ENCODE measurements at places on chromosomes 16 and 17.

DNA sequence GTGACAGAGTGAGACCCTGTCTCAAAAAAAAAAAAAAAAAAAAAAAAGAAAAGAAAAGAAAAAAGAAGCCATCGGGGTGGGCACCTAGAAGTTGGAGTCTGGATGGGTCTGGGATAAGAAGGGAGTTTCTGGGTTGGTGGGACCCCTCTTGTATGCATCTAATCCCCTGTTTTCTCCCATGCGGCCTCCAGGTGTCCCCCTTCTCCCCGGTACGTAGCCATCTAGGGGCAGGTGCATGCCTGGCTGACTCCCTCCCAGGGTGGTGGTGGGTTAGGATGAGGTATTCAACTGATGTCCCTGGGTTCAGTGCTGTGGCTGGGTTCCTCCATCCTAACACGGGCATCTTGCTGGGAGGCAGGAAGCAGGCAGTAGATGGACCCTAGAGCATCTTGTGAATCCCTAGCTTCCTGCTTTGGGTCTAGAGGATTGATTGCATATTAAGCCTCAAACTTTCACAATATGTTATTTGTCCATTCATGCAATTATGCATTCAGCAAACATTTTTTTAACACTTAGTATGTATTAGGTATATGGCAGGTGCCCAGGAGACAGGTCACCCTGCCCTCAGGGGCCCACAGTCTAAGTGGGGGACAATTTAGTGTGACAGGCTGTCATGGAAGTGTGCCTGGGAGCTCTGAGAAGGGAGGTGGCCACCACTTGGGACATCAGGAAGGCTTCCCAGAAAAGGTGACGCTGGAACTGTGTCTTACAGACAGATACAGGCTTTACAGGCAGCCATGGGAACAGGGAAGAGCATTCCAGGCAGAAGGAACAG, 13.1 kb downstream of the FMNL1 start:
- peak; percentile 56 for DNase-seq

- DNase-seq: no peak
These were observed 274.5 kb upstream of the KIF2B start for GRCh38 chr17:53548252-53548651.

GRCh38 chr16:23223368-23223767, 40.8 kb downstream of the SCNN1G start:
- no peak for DNase-seq

GRCh38 chr16:85564277-85565051, 48.7 kb upstream of the GSE1 start:
- DNase-seq: no peak

- no peak for DNase-seq
These were observed 8.6 kb upstream of the ANKRD40CL start for GRCh38 chr17:50775926-50776325.

- DNase-seq: no peak
These were observed 43.6 kb upstream of the PIK3R6 start for GRCh38 chr17:8910969-8911604.

DNA sequence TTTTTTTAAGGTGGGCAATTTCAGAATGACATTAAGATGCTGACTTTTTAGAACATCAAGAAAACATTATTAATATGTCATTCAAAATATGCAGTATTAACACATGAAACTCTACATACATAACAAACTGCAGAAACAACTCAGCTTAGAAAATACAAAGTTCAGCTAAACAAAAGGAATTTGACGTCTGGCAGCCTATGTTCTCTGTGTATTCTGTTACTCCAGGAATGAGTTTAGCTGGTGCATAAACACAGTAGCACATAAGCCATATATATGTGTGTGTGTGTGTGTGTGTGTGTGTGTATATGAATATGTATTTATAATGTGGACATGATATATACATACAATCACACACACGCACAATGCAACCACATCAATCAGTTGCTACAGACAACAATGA, 413.5 kb upstream of the PSMD7 start:
- DNase-seq: no peak

DNA sequence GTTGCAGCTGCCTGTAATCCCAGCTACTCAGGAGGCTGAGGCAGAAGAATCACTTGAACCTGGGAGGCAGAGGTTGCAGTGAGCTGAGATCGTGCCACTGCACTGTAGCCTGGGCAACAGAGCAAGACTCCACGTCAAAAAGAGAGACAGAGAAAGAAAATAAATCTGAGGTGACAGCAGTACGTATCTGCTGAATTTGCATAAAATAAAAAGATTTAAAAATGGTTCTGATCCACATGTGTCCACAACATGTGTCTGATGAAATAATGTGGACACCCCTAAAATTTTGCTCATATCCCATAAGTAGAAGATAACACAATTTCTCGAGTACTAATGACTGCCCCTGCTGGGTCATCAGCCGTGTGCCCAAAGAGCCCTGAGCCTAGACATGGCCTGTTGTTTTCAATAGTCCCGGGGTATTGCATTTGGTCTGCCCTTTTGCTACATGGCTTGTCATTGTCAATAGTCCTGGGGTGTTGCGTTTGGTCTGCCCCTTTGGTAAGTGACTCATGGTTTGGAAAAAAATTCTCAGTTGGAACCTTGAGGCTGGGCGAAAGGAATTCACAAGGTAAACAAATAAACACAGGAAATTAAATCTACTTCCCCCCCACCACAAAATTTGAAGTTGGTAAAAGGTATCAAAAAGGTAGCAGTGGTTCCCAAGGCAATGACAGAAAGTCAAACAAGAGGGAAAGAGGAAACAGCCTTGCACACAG, 434.6 kb upstream of the MAF start:
- DNase-seq: no peak

DNA sequence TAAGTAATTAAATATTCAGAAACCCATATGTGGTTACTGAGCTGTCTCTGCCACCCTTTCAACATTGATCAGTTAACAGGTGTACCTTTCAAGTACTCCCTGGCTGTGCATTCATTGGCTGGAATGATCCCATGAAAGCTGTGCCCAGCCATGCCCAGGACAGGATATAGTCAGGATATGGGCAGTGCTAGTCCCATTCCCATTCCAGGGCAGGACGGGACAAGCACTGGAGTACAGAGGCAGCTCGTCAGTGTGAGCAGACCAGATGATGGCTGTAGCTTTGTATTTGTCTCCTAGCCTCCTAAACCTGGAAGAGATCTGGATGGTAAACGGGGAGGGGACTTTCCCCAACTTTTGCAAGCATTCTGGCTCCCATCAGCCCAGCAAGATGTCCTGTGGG, 22.5 kb downstream of the HEATR3 start:
- no peak for DNase-seq

GRCh38 chr16:84489131-84489530, 15.3 kb downstream of the MEAK7 start:
- no peak for DNase-seq

DNA sequence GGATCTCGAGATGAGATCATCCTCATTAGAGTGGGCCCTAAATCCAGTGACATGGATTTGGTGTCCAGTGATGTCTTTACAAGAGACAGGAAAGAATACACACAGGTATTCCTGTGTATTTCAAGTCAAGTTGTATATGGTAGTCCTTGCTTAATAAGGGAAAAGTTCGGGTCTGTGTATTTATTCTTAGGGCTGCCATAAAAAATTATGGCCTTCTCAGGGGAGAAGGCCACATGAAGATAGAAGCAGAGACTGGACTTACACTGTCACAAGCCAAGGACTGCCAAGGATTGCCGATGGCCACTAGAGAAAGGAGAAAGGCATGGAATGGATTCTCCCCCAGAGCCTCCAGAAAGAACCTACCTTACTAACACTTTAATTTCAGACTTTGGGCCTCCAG, 8.3 kb downstream of the KRABD2 start:
- DNase-seq: no peak

DNA sequence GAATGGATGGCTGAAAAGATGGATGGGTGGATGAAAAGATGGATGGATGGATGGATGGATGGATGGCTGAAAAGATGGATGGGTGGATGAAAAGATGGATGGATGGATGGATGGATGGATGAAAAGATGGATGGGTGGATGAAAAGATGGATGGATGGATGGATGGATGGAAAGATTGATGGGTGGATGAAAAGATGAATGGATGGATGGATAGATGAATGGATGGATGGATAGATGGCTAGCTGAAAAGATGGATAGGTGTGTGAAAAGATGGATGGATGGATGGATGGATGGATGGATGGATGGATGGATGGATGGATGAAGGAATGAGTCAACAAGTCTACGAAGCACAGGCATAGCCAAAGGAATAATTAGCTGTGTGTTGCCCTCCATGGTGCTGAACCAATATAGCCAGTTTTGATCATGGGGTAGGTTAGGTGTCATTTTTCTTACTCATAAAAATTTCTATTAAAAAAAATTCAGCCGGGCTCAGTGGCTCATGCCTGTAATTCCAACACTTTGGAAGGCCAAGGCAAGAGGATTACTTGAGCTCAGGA, 41.1 kb downstream of the NLRC5 start:
- no peak for DNase-seq
